ENCODE measurements at places on chromosomes 7 and 10.

GRCh38 chr7:28064437-28064836 lies 116.2 kb downstream of the JAZF1 start:
- DNase-seq: no peak

- no peak for DNase-seq
These were observed 17.6 kb upstream of the ORAI2 start for GRCh38 chr7:102415685-102416225.

DNA sequence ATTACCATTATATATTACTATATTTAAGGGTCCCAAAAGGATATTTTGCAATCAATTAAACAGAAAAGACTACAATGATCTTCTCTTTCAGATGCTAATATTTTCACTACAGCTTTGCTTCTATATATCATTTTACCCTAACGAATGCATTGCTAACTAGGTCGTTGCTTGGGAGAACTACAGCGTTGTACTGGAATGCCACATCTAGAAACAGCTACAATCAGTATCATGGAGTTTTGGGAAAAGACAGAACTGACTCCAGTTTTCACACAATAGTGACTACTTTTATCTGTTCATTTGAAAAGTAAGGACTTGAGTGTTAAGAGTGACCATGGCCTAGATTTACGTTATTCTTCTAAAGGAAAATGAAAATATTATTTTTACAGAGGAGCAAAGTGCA lies 38.5 kb downstream of the LRRN3 start:
- DNase-seq: no peak

DNA sequence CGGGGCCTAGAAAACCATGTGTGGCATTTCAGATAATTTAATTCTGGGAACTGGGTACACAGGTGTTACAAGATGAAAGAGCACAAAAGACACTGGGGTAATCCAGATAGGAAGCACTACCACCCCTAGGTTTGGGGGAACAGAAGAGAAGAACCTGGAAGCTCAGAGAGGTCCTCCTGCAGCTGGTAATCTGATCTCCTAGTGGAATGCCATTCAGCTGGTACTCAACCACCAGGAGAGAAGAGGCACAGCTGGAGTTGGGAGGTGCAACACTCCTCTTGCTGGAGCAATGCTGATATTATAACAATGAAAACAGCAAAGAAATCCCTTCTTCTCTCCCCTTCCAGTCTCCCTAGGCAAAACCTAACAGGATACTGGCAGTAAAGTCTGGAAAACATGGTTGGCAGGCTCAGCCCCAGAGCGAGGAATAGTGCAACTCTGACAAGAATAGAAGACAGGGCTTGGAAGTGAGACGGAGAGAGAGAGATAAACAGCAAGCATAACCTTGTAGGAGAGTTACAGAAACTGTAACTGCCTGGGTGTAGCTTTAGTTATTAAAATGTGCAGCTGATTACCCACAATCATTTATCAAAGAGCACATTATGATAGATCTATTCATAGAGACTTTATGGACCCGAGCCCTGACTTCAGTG lies 35.0 kb downstream of the NRF1 start:
- no peak for DNase-seq

- no peak for DNase-seq
These were observed 20.3 kb upstream of the PAX2 start for GRCh38 chr10:100725071-100725471.

DNA sequence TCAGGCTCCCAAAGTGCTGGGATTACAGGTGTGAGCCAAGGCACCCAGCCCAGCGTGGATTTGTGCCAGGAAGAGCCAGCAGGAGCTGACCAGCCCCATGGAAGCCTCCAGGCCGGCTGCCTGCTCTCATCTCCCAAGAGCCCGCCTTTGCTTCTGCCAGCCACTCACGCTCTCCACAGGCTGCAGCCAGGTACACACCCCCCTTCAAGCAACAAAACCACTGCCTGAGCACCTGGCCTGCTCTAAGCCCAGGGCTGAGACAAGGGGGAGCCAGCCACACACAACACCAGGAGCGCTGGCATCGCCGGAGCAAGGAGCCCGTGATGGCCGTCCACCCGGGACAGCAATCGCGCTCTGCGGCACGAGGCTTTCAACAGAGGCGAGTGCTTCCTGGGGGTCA lies 34.5 kb downstream of the MAD1L1 start:
- DNase-seq: no peak

GRCh38 chr7:158858592-158859503 lies 2.5 kb downstream of the DYNC2I1 start:
- DNase-seq: no peak

- DNase-seq: no peak
These were observed 189.9 kb downstream of the TFEC start for GRCh38 chr7:115840702-115841101.

GRCh38 chr10:113498997-113499396 lies 53.9 kb upstream of the HABP2 start:
- no peak for DNase-seq

DNA sequence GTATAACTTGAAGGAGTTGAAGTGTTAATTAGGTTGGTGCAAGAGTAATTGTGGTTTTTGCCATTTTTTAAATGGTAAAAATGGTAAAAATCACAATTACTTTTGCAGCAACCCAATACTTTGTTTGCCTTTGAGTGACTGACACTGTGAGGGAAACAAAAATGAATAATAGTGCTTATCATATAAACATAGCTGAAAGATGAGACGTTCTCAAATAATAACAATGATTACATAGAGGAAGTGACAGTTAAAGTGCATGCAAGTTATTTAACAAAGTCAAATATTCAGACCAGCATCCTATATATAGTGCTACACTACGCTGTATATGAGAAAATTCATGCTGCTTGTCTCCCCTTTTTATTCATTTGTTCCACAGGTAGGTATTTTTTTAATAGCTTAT lies 4.7 kb upstream of the HBP1 start:
- DNase-seq: no peak

GRCh38 chr7:70040051-70040450 lies 441.8 kb downstream of the AUTS2 start:
- DNase-seq: no peak

- DNase-seq: no peak
These were observed 8.0 kb upstream of the GLRX3 start for GRCh38 chr10:130128062-130128781.

GRCh38 chr10:30284865-30285594 lies 64.0 kb downstream of the MTPAP start:
- no peak for DNase-seq

DNA sequence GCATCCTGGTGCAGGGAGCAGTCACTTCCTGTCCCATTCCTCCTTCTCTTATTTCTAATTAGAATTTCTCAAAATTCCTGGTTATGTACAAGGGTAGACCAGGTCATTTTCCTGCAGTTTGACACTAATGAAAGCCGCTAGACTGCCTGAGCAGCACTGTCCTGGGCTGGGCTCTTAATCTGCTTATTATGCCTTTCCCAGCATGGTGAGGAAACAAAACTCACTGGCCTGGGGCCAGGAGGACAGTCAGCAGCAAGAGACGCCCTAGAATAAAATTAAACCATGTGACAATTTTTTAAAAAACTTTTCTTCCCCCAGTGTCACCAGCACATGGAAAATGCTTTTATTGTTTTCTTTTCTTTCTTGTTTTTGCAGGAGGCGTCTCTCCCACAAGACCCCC lies 647.5 kb downstream of the TYW1 start:
- no peak for DNase-seq

DNA sequence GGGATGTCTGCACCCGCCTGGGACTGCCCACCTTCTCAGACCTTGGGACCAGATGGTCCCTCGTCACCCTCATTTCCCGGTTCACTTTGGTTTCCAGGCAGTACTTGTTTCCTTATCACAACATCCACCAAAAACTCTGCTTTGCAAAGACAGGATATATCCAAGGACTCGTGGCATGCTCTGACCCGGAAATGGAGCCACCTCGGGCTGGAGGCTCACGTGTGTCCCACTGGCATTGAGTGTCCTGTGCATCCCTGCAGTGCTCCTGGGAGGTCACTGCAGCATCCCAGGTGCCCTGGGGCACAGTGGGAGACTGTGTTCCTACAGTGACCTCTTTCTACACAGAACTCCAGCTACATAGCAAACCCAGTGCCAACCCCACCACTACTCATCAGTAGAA lies 611.9 kb upstream of the FOXK1 start:
- no peak for DNase-seq

GRCh38 chr7:121307021-121307574 lies 21.7 kb upstream of the WNT16 start:
- DNase-seq: no peak

- DNase-seq: no peak
These were observed 6.7 kb upstream of the JAKMIP3 start for GRCh38 chr10:132058793-132059759.

GRCh38 chr10:72886621-72887020 lies 6.9 kb upstream of the OIT3 start:
- DNase-seq: no peak

DNA sequence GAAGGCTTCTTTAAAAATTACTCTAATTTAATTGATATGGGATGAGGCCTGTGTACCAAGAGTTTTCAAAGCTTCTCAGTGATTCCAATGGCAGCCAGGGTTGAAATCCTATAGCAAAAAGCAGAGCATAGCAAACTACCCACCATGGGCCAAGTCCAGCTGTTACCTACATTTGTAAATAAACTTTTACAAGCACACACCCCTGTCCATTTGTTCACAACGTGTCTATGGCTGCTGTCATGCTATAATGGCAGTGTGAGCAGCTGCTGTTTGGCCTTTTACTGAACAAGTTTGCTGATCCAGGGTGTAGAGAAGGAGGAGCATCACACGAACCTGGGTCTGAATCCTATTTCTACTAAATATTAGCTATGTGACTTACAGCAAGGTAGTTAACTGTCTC lies 50.0 kb downstream of the NPY start:
- no peak for DNase-seq
